ENCODE measurements at places on chromosomes 16 and 17.

- no peak for DNase-seq
These were observed 62.9 kb upstream of the MGAT5B start for GRCh38 chr17:76805319-76805718.

GRCh38 chr17:39225308-39225958 is at the start of gene STAC2:
TSS of gene STAC2 (minus strand) at chr17:39225945. CDS start at chr17:39225502, 443 bp downstream.
- no peak for DNase-seq

DNA sequence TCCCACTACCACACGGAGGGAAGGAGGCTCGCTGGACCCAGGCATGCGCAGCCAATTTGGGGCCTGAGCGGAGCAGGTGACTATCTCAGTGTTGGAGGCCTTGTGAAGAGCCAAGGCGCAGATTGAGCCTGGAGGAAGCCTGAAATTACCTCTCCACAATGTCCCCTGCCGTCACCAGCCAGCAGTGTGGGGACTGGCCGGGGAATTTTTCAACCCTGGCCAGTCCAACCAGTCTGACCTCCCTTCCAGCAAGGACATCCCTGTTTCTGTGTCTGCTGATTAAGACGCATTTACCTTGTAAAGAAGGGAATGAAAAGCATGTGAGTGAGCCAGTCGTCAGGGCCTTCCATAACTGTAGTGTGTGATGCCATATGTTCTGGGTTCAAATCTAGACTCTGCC is 198.1 kb upstream of the IRX3 start:
- DNase-seq, result no peak

GRCh38 chr16:11175106-11175786 is 80.8 kb downstream of the SOCS1 start:
- DNase-seq, result no peak

DNA sequence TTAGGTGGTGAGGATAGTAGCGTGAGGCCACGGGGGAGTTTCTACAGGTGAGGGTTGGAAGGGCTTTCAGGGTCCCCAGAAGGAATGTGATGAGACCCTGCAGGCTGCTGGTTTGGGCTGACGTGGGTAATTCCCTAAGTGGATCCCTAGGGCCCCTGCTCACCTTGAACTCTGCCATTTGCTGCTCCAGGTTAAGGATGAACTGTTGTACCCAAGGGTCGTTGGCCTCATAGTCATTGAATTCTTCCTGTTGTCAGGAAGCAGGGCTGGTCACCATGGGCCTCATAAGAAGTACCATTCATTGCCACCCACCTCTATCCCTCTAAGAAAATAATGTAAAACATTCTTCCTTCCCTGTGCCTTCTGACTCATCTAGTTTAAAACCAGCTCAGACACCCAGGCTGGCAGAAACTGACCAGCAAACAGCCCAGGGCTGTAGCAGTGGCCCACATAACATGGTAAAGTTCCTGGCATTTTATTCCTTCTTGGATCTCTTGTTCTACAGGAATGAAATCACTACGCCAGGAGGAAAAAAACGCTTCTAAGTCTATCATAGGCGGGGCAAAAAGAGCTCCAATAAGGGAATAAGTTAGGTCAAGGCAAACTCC is 27.6 kb downstream of the FCSK start:
- no peak for DNase-seq

- no peak for DNase-seq
These were observed 39.0 kb downstream of the SLC6A4 start for GRCh38 chr17:30196504-30196903.

- DNase-seq, result peak; percentile 71
These were observed 477 bp downstream of the CENPV start for GRCh38 chr17:16352667-16353316.

DNA sequence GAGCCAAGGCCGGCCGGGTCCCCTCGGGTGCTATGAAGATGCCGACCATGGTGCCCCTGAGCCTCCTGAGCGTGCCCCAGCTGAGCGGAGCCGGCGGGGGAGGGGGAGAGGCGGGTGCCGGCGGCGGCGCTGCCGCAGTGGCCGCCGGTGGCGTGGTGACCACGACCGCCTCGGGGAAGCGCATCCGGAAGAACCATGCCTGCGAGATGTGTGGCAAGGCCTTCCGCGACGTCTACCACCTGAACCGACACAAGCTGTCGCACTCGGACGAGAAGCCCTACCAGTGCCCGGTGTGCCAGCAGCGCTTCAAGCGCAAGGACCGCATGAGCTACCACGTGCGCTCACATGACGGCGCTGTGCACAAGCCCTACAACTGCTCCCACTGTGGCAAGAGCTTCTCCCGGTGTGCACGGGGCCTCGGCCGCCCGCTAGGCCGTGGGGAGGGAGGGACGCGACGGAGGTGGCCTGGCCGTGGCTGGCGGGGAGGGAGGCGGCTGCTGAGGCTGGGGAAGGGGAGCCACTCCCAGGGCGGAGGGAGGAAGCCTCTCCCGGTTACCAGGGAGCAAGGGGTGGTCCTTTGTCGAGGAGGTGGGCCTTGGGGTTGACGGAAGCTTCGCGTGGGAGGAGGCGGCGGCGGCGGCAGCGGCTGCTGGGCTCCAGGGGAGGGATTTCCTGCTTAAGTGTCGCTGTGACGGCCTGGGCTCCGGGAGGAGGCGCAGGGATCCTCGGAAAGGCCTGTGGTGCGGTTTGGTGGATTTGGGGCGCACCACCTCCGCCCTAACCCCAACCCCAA is 1.3 kb downstream of the MAZ start:
- DNase-seq, result peak; percentile 94

DNA sequence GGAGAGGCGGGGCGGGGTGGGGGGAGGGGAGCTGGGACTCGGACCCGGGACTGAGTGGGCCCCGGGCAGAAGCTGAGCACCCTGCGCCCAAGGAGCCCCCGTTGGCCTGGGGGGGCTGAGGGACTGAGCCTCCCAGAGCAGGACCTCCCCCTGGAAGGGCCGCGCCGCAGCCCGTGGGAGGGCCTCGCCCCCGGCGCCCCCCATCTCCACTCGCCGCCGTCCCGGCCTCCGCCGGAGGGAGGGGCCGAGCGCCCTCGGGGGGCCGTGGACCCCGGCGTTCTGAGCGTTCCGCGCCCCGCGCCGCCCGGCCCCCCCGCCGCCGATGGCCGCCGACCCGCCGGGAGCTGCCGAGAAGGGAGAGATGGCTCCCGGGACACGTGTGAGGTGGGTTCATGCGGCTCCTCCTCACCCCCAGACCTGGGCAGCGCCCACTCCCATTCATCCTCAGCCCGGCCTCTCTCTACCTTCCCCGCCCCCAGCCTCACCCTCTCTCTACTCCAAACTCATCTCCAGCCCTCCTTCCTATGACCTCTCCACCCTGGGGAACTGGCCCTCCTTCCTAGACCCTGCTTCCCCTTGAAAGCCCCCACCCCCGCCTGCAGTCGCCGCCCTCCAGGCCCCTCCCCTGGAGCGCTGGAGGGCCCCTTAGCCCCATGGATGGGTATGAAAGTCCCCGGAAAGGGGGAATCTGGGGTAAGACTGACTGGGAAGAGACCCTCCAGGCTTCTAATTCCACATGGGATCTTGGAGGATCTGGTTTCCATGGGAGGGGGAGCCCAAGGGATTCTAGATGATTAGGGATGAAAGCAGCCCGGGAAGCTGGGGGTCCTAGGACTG is 922 bp downstream of the FBXL19 start:
- peak; percentile 44 for DNase-seq

- DNase-seq, result no peak
These were observed 79.8 kb downstream of the ARHGAP17 start for GRCh38 chr16:24935336-24935735.

- no peak for DNase-seq
These were observed 78.0 kb downstream of the MAP2K6 start for GRCh38 chr17:69492410-69493071.

DNA sequence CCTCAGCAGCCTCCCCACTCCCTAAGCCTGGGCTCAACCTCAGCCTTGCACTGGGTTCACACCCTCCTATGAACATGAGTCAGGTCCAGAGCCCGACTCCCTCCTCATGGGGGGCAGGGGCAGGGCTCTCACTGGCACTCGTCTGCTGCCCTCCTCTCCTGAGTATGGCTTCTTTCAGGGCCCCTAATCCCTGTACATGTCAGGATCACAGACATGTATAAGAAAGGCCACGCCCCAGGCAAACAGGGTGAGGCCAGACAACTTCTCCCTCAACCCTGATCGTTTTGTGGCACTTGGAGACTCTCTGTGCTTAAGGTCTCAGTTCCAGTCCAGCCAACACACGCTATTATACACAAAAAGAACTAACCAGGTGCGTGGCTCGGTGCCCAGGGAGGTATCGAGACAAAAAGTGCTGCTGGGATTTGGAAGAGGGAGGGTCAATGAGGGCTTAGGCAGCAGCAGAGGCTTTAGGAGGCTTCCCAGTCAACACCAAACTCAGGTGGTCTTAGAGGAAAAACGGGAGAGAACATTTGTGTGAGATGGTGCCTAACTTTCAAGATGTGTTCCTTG is 45.2 kb downstream of the CMTM3 start:
- DNase-seq, result no peak

GRCh38 chr16:89687092-89687940 is 827 bp downstream of the CDK10 start:
- DNase-seq, result no peak

DNA sequence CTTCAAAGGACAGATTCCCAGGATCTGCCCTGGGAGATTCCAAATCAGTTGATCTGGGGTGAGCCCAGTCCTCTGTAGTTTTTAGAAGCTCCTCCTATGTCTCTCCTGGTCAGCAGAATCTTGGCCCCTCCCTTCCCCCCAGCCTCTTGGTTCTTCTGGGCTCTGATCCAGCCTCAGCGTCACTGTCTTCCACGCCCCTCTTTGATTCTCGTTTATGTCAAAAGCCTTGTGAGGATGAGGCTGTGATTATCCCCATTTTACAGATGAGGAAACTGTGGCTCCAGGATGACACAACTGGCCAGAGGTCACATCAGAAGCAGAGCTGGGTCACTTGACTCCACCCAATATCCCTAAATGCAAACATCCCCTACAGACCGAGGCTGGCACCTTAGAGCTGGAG is 840 bp upstream of the CDH5 start:
- no peak for DNase-seq

DNA sequence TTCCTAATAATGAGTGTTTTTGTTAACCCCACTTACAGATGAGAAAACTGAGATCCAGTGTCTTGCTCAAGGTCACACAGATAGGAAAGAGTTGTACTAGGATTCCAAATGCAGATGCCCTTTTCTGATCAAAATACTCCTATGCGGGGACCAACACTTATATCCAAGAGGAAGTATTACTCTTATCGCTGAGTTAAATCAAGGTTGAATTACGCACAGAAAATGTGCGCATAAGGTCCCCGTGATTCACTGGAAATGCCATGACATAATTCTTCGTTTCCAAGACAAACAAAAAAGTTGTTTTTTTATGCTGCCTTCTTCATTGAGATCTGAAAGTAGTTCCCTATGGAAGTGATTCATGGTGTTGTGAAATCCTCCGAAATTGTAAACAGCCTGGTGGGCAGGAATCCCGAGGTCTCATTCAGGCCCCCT is 463.8 kb upstream of the HSBP1 start:
- no peak for DNase-seq

- peak; percentile 65 for DNase-seq
These were observed 57.7 kb downstream of the CMC2 start for GRCh38 chr16:80948886-80949493.

GRCh38 chr17:48561884-48562810 is 16.0 kb downstream of the HOXB4 start:
- no peak for DNase-seq
